Neural crest cell (in vitro differentiated cells): ENCODE measurements at places on chromosomes 7 and 10. TPM values are rescaled to one million over a fixed set of nuclear protein-coding genes. Genes with fewer than 3 reads are reported as not detected.

The NEUROD6 gene
- total RNA-seq = not detected in 2 replicates

The MIOS gene
- 36.5 and 37.9 TPM in 2 replicates for total RNA-seq

The ENO4 gene
- total RNA-seq = 0.37 and 1.1 TPM in 2 replicates

The AOAH gene
- not detected in 2 replicates for total RNA-seq

The HOXA1 gene
- 3.5 and 3.6 TPM in 2 replicates for total RNA-seq

The FIGNL1 gene
- 40.4 and 44.0 TPM in 2 replicates for total RNA-seq

The SAP25 gene
- 3.4 and 4.6 TPM in 2 replicates for total RNA-seq

The ADIRF gene
- not detected in 2 replicates for total RNA-seq

The LAMB4 gene
- 0.11 and 0.16 TPM in 2 replicates for total RNA-seq

The SFTPA1 gene
- total RNA-seq = not detected in 2 replicates

The NEURL1 gene
- total RNA-seq = 1.8 and 2.7 TPM in 2 replicates

DNA sequence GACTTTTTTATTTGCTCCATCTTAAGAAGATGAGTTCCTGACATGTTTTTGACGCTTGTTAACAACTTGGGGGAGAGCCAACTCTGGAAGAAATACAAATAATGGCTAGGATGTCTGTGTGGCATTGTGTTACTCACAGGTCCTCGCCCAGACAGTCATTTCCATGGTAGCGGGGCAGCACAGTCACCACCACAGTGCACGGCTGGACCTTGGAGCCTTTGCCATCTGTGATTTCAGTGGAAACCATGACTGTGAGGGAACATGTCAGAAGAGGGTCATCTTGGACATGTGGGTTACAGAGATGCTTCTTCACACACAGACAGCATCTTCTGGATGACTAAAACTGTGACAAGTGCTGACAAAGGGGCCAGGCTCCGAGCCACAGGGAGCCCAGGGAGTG is 74.5 kb downstream of the PKD1L1 start:
- no peaks in the 10 kb centered on the region for H3K36me3 ChIP-seq
- H3K4me3 ChIP-seq = no peak overlapping the region
- peaks cover 4% of the 10 kb centered on the region for H3K4me1 ChIP-seq
- no peaks in the 10 kb centered on the region for H3K27me3 ChIP-seq
- no peak for DNase-seq

GRCh38 chr10:13390604-13391522 is 42.8 kb upstream of the SEPHS1 start:
- H3K4me3 ChIP-seq = no peak overlapping the region
- no peaks in the 10 kb centered on the region for H3K4me1 ChIP-seq
- peaks cover 5% of the 10 kb centered on the region for H3K27me3 ChIP-seq
- no peak for DNase-seq
- H3K27ac ChIP-seq = no peak overlapping the region

- no peaks in the 10 kb centered on the region for H3K4me1 ChIP-seq
- H3K27ac ChIP-seq = no peak overlapping the region
- peaks cover 77% of the 10 kb centered on the region for H3K27me3 ChIP-seq
- no peak overlapping the region for H3K4me3 ChIP-seq
Observed at GRCh38 chr7:158351051-158351450, 236.6 kb downstream of the PTPRN2 start.

GRCh38 chr7:139772873-139773272 is 4.9 kb downstream of the HIPK2 start:
- no peak for DNase-seq
- no peaks in the 10 kb centered on the region for H3K27me3 ChIP-seq
- no peak overlapping the region for H3K4me3 ChIP-seq
- H3K4me1 ChIP-seq = peaks cover 56% of the 10 kb centered on the region
- H3K27ac ChIP-seq = no peak overlapping the region
- no peaks in the 10 kb centered on the region for H3K36me3 ChIP-seq

DNA sequence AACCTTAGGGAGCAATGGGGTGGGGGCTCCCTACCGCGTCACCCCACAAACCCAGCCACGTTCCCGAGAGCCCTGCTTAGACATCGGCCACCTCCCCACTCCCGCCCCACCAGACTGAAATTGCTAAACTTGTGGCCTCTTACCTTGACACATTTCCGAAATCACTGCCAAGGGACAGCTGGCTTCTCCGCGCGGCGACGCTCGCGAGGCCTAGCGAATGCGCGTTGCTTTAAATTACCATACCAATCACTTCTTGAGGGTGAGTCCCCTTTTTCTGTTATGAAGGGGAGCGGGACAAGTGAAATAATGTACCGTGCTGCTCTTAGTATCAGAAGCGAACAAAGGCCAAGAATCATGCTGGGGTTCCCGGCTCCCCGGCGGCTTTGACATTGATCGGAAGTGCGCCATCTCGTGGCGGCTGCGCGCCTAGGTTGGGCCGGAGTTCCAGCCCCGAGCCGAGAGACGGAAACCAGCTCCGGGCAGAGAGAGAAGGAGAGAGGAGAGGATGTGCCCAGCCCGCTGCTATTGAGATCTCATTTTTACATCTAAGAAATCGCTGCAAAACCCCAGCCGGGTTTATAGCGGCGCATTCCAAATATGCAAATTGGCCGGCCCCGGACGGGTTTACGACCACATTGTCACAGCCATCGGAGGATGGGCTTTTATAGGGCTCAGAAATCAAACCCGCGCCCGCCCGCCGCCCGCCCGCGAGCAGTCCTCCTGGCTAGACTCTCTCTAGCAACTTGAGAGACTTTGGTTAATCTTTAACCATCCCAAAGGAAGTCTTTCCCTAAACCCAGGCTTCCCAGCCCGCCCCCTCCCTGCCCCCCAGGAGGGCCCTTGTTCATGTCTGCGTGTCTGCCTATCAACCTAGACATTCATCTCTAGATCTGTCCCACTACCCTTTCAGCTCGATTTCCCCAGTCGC is 5.3 kb downstream of the HOXA11 start:
- H3K36me3 ChIP-seq = peaks cover 5% of the 10 kb centered on the region
- H3K4me1 ChIP-seq = peaks cover 1% of the 10 kb centered on the region
- H3K4me3 ChIP-seq = peak overlapping the region; percentile 6
- H3K27me3 ChIP-seq = peaks cover 100% of the 10 kb centered on the region
- peak; percentile 75 for DNase-seq

- no peak for DNase-seq
- H3K4me1 ChIP-seq = no peaks in the 10 kb centered on the region
- H3K27ac ChIP-seq = no peak overlapping the region
- no peak overlapping the region for H3K4me3 ChIP-seq
- H3K36me3 ChIP-seq = no peaks in the 10 kb centered on the region
Observed at GRCh38 chr10:71015674-71016073, 127.3 kb upstream of the PCBD1 start.

GRCh38 chr10:69644658-69645295 is 14.7 kb downstream of the FAM241B start:
- no peak overlapping the region for H3K27ac ChIP-seq
- peaks cover 18% of the 10 kb centered on the region for H3K27me3 ChIP-seq
- H3K4me3 ChIP-seq = peak overlapping the region; percentile 13
- peak; percentile 73 for DNase-seq

GRCh38 chr7:33458581-33458980 is 329.2 kb downstream of the BBS9 start:
- peaks cover 21% of the 10 kb centered on the region for H3K4me1 ChIP-seq
- no peak overlapping the region for H3K4me3 ChIP-seq
- no peak overlapping the region for H3K27ac ChIP-seq
- DNase-seq = no peak

DNA sequence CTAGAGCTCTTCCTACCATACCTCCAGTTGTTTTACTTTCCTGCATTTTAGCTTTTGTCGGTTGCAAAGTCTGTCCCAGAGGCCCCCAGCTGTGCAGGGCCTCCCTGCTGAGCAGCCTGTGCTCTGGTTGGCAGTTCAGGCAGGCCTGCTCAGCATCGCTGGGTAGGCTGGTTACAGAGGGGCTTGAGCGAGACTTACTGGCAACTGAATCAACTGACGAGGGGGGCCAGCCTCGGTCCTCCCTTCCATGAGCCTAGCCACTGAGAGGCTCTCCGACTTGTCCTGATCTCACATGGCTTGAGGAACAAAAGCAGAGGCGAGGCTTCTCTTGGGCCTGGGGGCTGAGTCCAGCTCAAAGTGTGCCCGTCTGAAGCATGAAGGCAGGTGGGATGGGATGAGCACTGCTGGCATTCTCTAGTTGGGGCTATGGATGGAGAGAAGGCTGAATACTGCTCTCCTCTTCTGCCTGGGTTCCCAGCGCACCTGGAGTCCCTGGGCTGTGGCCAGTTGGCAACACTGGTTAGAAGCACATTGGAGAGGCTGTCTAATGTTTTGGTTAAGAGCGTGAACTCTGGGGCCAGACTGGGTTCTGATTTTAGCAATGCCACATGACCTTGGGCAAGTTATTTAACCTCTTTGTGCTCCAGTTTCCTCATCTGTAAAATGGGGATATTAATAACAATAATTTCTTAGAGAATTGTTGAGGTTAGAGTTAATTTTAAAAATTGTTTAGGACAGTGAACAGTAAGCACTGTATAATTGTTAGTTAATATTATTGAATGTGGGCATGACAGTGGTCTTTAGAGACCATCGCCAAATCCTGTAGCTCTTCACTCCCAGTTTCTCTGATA is 6.9 kb upstream of the SFRP5 start:
- H3K4me1 ChIP-seq = peaks cover 26% of the 10 kb centered on the region
- no peaks in the 10 kb centered on the region for H3K36me3 ChIP-seq
- no peak overlapping the region for H3K27ac ChIP-seq
- H3K4me3 ChIP-seq = no peak overlapping the region
- peaks cover 19% of the 10 kb centered on the region for H3K27me3 ChIP-seq
- DNase-seq = no peak

- peak overlapping the region; percentile 100 for H3K4me3 ChIP-seq
- no peaks in the 10 kb centered on the region for H3K36me3 ChIP-seq
- no peak overlapping the region for H3K27ac ChIP-seq
Observed at GRCh38 chr7:116863936-116864500, 1.6 kb downstream of the CAPZA2 start.

GRCh38 chr7:5633161-5634106 is 148.0 kb downstream of the RNF216 start:
- no peaks in the 10 kb centered on the region for H3K36me3 ChIP-seq
- H3K27me3 ChIP-seq = no peaks in the 10 kb centered on the region
- DNase-seq = no peak
- peak overlapping the region; percentile 69 for H3K4me3 ChIP-seq

GRCh38 chr7:101127460-101128039 is 646 bp downstream of the SERPINE1 start:
- DNase-seq = no peak
- peaks cover 32% of the 10 kb centered on the region for H3K4me1 ChIP-seq
- H3K36me3 ChIP-seq = no peaks in the 10 kb centered on the region
- H3K27me3 ChIP-seq = peaks cover 4% of the 10 kb centered on the region
- H3K4me3 ChIP-seq = no peak overlapping the region
